Kidney epithelial cell (primary cell): ENCODE measurements at places on chromosomes 3 and 15.

DNA sequence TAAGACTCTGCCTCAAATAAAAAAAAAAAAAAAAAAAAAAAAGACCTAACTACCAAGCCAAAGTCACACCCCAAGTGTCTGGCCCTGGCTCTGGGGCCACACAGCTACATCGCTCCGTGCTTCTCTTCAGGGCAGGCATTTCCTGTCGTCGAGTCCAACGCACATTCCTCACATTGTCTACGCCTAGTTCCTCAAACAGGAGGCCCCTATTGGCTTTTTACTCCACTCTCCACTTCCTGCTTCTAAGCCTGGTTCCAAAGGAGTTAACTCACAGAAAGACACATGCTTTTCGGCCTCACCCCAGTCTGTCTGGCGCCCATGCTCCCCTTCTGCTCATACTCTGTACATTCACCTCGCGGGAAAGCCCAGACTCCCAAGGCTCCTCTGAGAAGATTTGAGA lies 28.8 kb downstream of the KNG1 start:
- DNase-seq: peak; percentile 34

DNA sequence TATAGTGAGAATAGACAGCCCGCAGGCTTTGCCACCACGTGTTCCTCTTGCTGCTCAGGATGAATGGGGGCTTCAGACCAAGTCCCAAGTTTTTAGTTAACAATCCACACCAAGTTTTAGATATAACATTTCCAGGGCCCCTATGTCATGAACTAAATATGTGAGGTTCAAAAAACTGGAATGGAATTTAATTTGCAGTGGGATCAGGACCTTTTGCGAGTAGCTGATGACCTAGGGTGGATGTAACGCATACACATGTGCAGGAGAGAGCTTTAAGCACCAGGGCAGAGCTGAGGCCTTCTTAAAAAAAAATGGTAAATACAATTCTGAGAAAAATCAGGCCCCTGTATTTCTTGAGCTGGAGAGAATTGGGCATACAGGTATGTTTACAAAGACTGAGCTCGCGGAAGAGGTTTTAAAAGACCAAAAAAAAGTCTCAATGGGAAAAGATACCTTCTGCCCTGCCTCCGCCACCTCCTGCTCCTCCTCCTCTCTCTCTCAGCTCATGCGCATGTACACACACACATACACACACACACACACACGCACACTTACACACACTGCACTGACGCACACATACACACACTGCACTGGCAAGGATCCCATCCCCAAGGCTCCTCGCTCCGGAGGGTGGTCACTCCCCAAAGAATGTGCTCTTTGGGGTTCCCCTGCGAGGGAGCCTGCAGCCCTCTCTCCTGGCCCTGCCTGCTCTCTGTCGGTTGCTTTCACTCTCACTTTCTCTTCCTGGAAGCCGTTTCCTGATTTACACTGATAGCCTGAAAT lies 48.2 kb upstream of the IGF1R start:
- DNase-seq: no peak

- DNase-seq: peak; percentile 45
Measured at GRCh38 chr3:29686889-29687592, 406.2 kb downstream of the RBMS3 start.

DNA sequence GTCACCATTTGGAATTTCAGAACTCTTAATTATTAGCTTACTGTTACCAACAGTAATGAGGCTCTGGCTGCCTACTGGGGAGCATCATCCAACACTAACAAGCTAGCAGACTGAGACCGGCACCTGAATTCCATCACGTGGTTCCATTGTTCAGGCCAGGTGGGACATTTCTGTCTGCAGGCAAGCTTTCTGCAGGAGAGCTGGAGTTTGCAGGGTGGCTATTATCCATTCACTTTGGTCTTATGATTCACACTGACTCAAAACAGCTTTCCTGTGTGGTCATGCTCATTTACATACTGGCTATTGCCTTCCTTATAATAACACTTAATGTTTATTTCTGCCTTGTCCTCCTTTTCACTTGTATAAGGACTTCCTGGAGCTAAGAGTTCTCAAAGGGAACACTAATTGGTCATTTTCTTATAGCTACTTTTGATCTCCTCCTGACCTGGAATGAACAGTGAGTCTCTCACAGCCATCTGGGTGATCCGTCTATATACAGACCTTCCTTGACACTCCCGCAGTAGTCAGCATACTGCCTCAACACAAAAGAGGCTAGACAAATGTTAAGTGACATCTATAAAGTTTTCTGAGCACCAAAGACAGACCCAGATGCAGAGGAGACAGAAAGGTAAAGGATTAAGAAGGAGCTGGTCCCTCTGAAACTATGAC lies 695.4 kb downstream of the FHIT start:
- DNase-seq: peak; percentile 82

GRCh38 chr3:147403511-147403910 lies 2.8 kb downstream of the ZIC4 start:
- no peak for DNase-seq

GRCh38 chr3:123813876-123814275 lies 70.3 kb downstream of the MYLK start:
- no peak for DNase-seq

DNA sequence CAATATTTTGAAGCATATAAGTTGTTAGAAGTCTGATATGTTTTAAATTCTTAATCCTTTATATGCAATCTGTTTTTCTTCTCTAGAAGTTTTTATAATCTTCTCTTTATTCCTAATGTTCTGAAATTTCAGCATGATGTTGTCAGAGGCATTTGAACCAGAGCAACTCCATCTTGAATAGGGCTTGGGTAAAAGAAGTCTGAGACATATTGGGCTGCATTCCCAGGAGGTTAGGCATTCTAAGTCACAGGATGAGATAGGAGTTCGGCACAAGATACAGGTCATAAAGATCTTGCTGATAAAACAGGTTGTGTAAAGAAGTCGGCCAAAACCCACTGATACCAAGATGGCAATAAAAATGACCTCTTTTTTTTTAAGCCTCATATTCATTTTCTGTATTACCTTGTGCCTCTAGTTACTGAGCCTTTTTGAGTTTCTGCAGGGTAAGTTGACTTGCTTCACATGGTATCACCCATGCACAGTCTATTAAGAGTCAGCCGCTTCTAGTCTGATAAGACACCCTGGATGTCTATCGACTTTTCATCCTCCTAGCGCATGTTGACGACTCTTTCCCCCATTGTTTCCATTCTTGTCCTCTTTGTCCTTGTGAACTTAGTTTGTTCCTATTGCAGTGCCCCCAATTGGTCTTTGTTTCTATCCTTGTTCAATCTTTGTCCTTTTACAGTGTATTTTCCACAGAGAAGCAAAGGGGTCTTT lies 80.8 kb upstream of the RNU6-1 start:
- no peak for DNase-seq

GRCh38 chr15:70301396-70301795 lies 203.7 kb upstream of the TLE3 start:
- no peak for DNase-seq

DNA sequence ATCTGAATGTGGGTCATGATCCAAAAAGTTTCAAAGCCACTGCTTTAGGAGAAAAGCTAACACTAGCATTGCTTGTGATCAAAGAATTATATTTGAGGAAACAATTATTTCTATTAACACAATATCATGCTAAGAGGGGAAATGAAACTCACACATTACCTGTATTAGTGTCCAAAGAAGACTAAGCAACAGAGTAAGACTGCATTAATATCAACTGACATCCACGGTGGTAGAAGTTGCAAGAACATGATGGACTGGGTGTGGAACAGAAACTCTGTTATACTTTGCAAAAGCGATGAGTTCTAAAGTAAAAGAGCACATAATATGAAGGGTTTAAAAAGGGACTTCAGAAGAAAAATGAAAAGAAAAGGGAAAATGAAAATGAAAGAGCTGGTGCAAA lies 648.3 kb upstream of the NECTIN3 start:
- DNase-seq: no peak

DNA sequence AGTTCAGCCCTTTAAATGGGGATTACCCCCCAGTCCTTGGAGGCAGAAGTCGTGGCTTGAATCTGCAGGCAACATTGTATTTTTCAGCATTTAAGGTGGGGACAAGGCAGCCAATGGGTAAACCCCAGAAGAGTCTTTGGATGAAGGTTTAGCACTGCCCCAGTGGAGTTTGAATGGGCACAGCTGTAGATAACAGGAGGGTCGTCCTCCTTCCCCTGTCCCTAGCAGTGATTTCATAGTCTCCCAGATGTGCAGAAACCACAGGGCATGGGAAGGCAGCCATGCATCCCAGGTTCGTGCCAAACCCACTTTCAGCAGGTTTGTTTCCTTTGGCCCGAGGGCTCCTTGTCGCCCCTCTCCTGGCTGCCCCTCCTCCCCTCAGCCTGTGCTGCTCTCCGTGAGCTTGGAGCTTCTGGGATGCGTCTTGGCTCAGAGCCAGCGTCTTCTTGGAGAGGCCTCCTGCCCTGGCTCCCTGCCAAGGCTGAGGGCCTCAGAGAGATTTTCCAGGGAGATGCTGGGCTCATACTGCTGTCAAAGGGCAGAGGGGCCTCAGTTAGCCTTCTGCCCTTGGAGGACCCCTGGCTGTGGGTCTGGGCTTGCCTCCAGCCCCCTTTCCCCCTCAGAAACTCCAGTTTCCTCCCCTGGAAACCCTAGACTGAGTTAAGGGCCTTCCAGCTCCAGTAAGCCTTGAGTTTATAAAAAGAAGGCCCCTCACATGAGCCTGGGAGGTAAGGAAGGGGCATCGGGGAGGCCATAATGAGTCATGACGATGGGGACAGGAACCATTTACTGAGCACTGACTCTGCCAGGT lies 48.9 kb upstream of the POLG start:
- DNase-seq: no peak

- DNase-seq: no peak
Measured at GRCh38 chr3:105503191-105503593, 136.5 kb downstream of the ALCAM start.

GRCh38 chr3:118808723-118809122 lies 225.9 kb downstream of the IGSF11 start:
- DNase-seq: peak; percentile 23

DNA sequence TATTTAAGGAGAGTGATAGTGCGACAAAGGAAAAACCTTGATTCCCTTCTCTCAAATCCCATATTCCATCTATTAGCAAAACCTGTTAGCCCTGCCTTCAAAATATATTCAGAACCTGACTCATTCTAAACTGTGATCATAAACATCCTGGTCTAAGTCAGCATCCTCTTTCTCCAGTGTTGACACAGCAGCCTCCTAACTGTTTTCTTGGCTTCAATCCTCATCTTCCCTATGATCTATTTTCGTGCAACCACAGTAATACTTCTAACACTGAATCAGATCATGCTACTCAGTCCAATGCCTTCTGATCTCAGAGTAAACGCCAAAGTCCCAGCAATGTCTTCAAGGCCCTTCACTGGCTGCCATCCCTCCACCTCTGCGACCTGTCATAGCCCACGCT lies 785.1 kb downstream of the EDEM1 start:
- DNase-seq: no peak

- peak; percentile 94 for DNase-seq
Measured at GRCh38 chr3:127768346-127769008, 53.8 kb downstream of the MGLL start.

DNA sequence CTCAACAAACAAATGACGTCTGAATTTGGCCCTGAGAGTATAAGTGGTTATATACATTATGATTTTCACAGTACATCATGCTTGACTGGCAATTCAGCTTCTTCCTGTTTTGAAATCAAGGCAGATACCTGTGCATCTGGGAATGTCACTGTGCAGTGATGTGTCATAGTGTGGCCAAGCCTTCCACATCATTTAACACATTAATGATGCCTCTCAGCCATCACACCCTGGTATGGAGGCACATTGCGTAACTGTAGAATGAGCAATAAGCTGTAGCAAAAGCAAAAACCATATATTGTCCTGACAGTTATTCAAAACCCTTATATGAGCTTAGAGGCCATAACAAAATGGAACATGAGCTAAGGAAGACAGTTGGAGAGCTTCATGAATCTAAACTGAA lies 246.0 kb downstream of the EPHA3 start:
- no peak for DNase-seq

GRCh38 chr3:73049319-73049718 lies 12.1 kb upstream of the EBLN2 start:
- no peak for DNase-seq
